ENCODE measurements at places on chromosomes 4 and X.

GRCh38 chrX:70039758-70040157 lies 10.0 kb downstream of the AWAT2 start:
- no peak for DNase-seq

DNA sequence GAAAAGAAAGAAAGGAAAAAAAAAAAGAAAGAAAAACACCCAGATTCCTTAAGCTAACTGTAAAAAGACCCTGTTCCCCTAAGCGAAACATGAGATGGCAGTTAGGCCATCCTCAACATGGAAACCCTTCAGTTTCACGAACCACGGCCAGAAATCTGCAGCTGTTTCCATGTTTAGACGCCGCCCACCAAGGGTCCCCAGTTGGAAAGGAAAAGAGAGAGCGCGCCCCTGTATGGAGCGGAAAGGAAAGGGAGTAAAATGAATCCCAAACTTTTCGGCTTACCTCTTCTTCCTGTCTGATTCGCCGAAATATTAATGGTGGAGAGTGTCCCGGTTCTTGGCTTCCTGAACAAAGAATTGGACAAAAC lies 38.3 kb downstream of the MGARP start:
- DNase-seq, result no peak

DNA sequence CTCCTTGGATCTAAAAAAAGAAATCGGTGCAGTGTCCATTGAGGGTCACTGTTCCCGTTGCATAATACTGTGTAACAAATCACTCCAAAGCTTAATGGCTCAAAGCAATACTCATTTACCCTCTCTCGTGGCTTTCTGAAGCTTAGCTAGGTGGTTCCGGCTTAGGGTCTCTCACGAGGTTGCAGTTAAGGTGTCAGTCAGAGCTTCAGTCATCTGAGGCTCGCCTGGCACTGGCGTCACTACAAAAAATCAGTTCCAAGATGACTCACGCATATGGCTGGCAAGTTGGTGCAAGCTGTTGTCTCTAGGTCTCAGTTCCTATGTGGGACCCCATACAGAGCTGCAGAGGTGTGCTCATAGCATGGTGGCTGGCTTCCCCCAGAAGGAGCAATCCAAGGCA lies 91.0 kb downstream of the BEND2 start:
- DNase-seq, result no peak

DNA sequence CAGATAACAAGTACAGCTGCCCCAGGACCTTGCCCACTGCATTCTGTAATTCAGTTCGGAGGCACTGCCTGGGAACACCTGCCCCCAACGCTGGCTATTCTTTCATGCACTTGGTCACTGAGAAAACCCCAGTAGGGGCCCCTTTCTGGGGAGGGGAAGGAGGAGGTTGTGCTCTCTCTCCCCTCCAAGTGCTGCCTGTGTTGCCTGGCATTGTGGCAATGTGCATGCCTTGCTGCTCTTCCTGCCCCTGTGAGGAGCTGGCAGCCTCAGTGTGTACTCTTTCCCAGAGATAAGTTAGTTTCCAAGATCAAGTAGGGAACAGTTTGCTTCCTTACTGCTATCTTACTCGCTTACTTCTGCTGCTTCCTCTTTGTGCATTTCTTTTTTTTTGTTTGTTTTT lies 90.8 kb downstream of the AASDH start:
- DNase-seq, result no peak

DNA sequence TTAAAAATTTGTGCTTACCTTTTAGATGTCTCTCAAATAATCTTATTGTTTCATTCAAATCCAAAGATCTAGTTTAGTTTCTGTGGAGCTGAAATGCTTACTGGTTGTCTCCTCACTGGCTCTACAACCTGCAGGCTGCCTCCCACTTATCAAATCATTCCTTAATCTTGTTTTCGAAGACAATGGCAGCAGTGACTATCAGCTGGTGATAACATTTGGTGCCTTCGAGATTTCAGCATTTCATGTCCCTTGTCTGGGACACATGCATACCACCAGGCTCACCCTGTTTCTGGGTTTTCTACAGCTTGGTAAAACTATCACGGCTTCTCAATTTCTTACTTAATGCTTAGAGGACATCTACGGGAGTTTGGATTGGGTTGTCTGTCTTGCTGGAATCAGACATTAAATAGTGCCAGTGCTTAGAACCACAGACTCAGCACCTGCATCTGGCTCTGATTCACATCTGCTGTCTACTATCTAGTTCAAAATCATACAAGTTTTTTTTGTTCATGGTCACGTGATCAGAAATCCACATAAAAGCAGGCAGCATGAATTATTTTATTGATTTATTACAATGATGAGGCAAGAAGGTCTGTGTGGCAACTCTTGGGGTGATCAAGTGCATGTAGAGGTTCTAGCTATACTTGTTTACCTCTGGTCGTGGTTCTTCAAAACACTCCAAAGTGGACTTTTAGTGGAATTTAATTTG lies 32.0 kb upstream of the SMARCAD1 start:
- DNase-seq, result no peak

- no peak for DNase-seq
Measured at GRCh38 chr4:71857713-71858451, 74.0 kb upstream of the GC start.

DNA sequence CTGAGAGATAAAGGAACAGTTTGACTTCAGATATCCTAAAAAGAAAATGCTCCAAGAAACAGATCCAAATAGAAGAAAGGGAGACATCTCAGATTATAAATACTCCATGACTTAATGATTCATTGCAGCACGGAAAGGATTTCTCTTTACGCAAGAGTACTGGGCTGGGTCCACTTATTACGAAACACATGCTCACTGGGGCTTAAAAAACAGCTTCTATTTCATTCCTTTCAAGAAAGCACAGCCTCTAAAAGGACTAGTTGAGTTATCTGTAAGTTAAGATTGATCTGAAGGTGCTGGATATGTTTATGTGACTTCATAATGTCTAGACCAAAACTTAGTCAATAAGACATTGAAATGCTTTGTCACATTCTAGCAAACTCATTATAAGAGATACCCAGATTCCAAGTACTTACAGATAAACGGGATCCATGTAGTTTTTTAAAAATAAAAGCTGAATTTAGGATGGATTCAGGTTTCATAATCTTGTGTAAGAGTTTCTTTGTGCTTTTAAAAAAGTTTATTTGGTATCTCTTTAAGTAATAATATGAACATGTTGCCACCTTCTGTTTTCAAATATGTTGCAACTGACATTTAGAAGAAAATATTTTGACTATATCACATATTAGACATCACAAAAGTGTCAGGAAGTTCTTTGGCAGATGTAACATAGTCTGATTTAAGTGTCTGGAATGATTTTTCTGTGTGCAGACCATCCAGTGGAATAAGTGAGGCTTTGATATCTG lies 109.5 kb upstream of the MYOZ2 start:
- DNase-seq, result no peak

DNA sequence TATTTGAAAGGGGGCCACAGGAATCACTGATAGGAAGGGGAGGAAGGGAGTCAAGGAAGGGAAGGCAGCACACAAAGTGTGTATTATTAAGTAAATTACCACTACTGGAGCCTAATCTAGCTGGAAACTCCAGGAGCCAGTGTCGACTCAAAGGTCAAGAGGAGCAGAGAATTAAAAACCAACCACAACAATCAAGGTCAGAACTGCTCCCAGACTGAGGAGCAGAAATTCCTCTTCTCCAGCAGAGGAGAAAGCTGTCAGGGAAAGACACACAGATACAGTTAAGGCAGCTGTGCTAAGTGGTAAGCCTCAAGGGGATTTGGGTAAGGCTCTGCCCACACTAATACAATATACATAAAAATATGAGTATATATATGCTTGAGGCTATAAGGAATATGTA lies 87.5 kb upstream of the PTPN13 start:
- DNase-seq, result no peak

DNA sequence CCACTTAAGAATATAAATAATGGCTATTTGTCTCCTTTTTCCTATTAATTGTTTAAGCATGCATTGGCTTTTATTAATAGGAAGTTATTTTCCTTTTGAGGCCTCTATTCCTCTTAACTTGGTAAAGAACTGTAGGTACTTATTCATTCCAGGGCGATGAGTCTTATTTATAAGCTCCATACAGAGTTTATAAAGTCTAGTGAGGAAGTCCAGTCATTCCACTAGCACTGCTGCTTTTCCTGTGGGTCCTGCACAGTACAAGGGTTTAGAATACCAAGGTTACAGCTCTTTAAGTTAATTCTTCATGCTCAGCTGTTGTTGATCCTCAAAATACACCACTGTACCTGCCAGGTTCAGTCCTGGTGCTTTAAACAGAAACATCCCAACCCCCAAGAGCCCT lies 28.5 kb upstream of the WNK3 start:
- no peak for DNase-seq

- no peak for DNase-seq
Measured at GRCh38 chrX:5388087-5388486, 840.6 kb downstream of the NLGN4X start.

- no peak for DNase-seq
Measured at GRCh38 chrX:78106651-78106986, 2.6 kb downstream of the PGK1 start.

DNA sequence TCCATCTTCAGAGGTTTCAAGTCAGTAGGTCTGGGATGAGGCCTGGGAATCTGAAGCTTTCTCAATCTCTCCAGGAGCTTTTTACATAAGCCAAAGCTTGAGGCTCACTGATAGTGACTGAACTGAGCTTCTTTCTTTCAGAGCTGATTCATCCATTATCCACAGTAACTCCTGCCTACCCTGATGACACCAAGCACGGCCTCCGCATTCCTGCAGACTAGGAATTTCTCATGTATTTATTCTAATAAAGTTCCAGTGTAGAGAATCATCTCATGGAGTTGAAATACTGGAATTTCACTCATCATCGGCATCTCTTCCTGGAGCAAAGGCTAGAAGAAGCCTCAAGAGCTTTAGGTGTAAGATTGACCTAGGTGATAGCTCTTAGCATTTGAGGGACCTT lies 12.1 kb upstream of the DCTD start:
- DNase-seq, result no peak

DNA sequence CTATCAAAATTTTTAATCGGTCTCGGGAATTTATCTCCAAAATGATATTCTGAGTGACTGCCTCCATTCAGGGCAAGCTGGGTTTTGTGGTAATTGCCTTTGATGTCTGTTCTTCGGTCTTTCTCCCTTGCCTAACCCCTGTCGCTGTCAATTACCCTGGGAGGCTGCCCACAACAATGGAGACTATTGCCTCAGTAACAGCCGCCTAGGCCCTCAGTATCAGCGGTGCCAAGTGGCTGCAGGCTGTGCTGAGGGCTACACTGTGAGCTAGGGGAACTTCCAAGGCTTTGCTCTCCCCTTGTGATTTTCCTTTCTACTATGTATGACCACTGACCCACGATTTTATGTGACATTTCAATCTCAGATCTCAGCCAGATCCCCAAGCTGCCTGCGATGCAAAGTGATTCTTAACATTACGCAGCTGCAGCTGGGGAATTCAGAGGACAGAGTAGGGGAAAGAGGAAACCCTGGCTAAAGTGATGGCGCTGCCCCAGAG lies 36.3 kb upstream of the REST start:
- no peak for DNase-seq

- DNase-seq, result no peak
Measured at GRCh38 chr4:127047930-127048329, 584.8 kb upstream of the INTU start.

DNA sequence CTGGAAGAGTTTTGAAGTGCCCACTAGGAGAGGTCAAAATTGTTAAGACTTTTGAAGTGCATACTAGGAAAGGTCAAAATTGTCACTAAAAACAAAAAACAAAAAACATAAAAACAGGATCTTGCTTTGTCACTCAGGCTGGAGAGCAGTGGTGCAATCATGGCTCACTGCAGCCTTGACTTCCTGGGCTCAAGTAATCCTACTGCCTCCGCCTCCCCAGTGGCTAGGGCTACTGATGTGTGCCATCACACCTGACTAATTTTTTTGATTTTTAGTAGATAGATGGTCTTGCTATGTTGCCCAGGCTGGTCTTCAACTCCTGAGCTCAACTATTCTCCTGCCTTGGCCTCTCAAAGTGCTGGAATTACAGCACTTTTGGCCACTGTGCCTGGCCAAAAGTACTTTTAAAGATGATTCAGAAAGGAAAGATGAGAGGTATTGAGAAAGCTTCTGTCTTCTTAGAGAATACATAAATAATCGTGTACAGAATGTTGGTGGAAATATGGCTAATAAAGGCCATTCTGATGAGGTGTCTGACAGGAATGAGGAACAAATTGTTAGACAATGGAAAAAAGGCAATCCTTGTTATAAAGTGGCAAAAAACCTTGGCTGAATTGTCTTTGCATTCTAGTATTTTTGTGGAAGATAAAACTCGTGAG lies 43.3 kb upstream of the STX18 start:
- no peak for DNase-seq

GRCh38 chrX:9611436-9612145 lies 146.7 kb downstream of the TBL1X start:
- no peak for DNase-seq

GRCh38 chr4:2321279-2322196 lies 59.6 kb upstream of the MXD4 start:
- no peak for DNase-seq

GRCh38 chr4:181520790-181521189 lies 722.4 kb upstream of the TENM3 start:
- no peak for DNase-seq

- no peak for DNase-seq
Measured at GRCh38 chr4:127975121-127975770, 10.0 kb downstream of the ABHD18 start.

DNA sequence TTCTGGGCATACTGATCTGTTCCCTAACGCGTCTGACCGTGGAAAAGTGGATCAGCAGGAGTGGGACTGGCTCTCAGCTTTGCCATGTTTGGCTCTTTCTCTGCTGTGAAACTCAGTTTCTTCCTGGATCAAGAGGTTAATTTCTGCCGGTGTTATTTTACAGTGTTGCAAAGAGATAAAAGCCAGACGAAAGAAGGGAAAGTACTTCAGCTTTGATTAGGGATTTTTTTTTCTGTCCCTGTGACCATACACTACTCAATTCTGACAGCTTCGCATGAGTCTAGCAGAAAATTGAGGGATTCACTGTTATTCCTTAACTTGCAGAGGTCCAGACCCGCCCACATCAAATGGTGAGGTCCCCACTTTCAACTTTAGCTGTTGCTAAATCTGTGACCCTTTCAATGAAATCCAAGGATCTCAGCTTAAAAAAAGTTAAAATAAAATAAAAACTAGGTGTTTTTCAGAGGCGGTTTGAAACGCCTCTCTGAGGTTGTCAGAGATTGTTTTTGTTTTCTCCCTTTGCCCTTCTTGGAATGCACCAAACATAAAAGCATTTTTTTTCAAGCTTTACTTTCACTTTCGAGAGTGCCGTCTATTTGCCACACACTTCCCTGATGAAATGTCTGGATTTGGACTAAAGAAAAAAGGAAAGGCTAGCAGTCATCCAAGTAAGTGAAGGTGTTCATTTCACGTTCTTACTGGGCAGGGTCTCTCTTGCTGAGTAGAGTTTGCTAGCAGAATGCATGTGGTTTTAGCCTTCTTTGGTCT lies at the start of gene TLR3:
TSS of gene TLR3 (plus strand) at position 576 of the 768 bp plus-strand sequence. CDS start 7,464 bp downstream, outside the sequence.
- DNase-seq, result peak; percentile 5
